ENCODE measurements at places on chromosomes 6 and 20.
A peak's percentile ranks its signal among the peaks of the same experiment; 100 is the strongest.

- DNase-seq = no peak
These were observed 44.6 kb downstream of the TSBP1 start for GRCh38 chr6:32327103-32327502.

GRCh38 chr6:146781836-146782235 lies 183.1 kb downstream of the ADGB start:
- no peak for DNase-seq

DNA sequence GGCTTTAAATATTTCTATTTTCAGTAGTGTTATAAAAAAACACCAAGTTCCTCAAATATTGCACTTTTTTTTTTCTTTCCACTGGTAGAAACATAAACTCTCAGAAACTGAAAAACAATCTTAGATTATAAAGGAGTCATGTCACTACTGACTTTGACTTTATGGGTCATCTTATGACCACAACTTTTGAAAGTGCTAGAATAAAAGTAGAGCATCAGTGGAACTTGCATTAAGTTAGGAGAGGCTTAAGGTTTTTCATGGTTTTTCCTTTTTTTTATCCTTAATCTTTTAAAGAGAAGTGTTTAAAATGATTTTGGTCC lies 56.6 kb upstream of the SUPT3H start:
- DNase-seq = no peak

GRCh38 chr6:140671926-140672325 lies 1297.5 kb upstream of the CITED2 start:
- no peak for DNase-seq

DNA sequence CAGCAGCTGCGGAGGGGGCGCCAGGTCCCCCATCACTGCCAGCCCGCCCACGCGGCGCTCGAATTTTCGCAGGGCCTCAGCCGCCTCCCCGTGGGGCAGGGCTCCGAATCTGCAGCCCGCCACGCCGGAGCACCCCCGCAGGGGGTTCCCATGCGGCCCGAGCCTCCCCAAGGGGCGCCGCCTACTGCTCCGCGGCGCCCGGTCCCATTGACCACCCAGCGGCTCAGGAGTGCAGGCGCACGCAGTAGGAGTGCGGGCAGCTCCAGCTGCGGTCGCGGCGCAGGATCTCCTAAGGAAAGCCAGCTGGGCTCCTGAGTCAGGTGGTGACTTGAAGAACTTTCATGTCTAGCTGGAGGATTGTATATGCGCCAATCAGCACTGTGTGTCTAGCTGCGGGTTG lies 155.3 kb upstream of the RREB1 start:
- no peak for DNase-seq

DNA sequence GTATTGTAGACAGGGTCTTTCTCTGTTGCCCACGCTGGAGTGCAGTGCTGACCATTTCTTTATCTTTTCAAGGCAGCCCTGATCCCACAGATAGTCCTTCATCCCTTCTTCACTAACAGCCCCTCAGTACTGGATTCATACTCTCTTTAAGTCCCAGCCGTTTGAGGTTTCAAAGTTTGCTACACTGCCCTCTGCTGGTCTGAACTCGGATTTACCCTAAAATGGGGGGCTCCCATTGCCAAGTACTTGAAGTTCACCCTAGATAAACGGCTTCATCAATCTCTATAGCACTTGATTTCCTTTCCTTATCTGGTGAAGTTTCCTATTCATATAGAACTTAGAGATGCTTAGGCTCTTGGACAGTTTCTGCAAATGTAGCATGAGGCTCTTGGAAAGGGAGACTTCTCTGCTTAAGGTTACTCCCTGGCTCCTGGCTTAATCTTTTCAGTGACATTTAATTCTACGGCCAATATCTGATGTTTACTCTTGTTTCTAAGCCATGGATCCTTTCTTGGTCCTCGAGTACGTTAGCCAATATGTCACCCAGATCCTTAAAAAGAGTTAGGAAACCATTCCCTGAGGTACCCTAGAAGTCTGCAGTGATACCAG lies 21.4 kb upstream of the PREP start:
- no peak for DNase-seq

DNA sequence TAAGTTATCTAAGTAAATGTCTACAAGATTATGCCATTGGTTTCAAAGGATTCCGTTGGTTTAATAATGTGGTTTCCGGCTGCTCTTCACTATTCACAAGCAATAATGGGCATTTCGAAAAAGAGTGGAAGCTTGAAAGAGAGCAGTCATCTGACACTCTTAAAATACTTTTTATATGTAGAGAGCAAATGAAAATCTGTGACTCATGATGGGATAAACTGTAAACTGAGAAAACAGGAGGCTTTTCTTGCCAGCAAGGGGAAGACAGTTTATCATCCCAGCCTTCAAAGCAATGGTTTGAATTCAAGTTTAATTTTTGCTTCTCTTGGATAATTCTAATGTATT lies 145.7 kb downstream of the KHDC1L start:
- peak; percentile 25 for DNase-seq

- peak; percentile 1 for DNase-seq
These were observed 17.6 kb downstream of the SLC18B1 start for GRCh38 chr6:132780770-132781371.

- peak; percentile 68 for DNase-seq
These were observed 2.9 kb downstream of the C6orf141 start for GRCh38 chr6:49553384-49553783.

- no peak for DNase-seq
These were observed 238.2 kb downstream of the GMDS start for GRCh38 chr6:2007165-2007564.

- DNase-seq = no peak
These were observed 92.4 kb upstream of the MAFB start for GRCh38 chr20:40781327-40782042.

DNA sequence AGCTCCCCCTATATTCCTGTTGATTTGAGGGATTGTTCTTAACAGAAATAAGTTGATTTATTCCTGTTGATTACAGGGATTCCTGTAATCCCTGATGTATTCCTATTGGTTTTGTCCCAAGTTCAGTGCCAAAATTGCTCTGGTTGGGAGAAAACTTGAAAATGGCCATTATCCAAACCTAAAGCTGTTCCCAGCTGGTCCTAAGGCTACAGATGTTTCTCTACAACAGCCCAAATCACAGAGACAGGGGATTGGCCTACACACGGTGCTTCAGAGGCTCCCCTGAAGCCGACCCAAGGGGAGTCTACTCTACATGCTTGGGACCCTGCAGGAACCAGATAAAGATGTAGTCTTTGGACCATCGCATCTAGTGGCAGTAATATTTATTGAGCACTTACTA lies 99.0 kb upstream of the AKAP12 start:
- no peak for DNase-seq

- no peak for DNase-seq
These were observed 8.1 kb upstream of the C20orf144 start for GRCh38 chr20:33653900-33654596.

GRCh38 chr6:158584236-158584651 lies 24.4 kb downstream of the TMEM181 start:
- DNase-seq = no peak

DNA sequence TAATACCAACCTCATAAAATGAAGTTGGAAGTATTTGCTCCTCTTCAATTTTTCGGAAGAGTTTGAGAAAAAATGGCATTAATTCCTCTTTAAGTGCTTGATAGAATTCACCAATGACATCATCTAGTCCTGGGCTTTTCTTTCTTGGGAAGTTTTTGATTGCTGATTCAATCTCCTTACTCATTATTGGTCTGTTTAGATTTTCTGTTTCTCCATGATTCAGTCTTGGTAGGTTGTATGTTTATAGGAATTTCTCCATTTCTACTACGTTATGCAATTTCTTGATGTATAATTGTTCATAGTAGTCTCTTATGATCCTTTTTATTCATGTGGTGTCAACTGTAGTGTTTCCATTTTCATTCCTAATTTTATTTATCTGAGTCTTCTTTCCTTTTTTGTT lies 176.9 kb upstream of the PRND start:
- peak; percentile 74 for DNase-seq

DNA sequence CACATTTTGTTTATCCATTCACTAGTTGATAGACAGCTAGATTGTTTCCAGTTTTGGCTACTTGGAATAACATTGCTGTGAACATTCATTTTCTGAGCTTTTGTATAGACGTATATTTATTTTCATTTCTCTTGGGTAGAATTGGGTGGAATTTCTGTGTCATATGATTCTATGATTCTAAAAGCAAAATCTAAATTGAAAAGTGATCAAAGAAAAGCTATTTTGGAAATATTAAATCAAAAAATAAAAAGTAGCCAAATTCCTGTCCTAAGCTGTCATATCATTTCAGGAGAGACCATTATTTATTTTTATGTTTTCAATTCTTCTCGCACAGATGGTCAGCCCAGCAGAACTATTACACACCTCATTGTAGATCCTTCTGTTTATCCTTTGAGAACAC lies 229.2 kb downstream of the COL12A1 start:
- no peak for DNase-seq

All from HS-5 (cell line).